NCI-H1105 treated with DMSO at 0.1 percent for 48 hours (cell line): ENCODE measurements at places on chromosomes 12 and 14.

DNA sequence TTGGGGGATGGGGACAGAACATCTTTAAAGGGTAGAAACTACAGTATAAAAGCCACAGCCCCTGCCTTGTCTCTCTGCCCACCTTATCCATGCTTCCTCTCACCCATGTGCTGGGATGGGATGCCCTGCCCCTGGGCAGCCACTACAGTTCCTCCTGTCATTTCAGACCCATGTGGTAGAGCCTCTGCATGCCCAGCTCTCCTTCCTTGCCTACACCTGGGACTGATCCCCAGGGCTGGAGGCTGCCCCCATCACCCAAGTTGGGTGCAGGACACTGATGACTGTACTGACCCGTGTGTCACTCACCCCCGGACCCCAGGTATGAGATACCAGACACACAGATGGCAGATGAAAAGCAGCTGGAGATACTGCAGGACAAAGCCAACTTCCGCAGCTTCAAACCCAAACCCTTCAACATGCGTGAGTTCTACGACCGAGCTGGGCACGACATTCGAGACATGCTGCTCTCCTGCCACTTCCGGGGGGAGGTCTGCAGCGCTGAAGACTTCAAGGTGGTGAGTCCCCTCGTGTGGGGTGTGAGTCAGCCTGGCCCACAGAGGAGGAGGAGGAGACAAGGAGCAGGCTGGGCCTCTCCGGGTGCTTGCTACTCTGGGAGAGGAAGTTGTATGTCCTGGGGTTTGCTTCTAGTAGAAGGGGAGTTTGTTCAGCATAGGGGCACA lies 2.2 kb downstream of the ASIC1 start:
- no peak for DNase-seq

- no peak for DNase-seq
Measured at GRCh38 chr14:50037852-50038251, 78.5 kb downstream of the VCPKMT start.

GRCh38 chr14:90291699-90292098 lies 35.3 kb downstream of the PSMC1 start:
- DNase-seq = no peak

GRCh38 chr14:97080991-97081390 lies 283.8 kb downstream of the VRK1 start:
- DNase-seq = no peak

DNA sequence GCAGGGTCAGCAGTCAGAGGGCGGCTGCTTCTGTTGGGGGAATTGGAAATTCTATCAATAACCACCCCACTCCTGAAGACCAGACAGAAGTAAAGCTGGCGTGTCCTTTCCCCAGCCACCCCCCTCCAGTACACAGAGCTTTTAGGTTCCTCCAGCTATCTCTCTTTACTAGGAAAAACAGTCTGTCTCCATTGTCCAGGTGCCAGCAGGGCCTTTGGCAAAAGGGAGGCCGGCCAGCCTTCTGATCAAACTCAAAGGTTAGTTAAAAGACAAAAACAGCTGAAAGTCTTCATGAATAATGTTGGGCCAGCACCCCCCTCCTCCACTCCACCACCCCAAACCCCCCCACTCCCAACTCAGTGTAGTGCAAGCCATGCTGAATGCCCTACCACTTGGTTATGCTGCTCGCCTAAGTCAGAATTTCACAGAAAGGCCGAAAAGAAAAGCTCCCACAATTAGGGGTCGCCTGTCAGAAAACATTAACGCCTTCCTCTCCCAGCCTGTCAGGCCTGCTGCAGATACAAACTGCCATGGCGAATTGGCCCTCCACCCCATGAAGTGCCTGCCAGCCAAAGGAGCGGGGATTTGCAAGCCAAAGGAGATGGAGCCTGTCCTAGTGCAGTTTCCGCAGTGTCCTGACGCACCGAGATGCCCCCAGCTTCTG lies 8.9 kb downstream of the ASCL1 start:
- DNase-seq = no peak

DNA sequence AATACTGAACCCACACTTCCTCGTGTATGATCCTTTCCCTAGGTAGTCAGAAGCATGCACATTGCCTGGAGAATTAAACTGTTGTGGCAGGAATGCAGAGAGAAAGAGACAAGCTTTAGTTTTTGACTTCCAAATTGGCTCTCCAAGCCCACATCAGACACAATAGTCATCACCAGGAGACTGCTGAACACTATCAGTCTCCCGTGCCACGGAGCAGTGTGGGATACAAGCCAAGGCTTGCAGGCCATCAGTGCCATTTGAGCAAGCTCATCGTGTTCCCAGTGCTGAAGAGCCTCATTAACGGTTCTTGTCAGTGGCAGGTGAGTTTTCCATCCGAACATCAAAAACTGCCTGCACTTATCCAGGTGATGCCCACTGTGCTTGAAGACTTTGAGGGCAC lies 410.8 kb downstream of the NAV3 start:
- DNase-seq = peak; percentile 97

GRCh38 chr14:90573385-90574105 lies 176.7 kb downstream of the CALM1 start:
- DNase-seq = peak; percentile 24

- peak; percentile 77 for DNase-seq
Measured at GRCh38 chr12:84912198-84913128, at the start of gene SLC6A15. Gene SLC6A15, minus strand, starts transcription at chr12:84912799. Its CDS starts 20,679 bp downstream, at chr12:84892120.

GRCh38 chr14:64293976-64294671 lies at the start of gene ESR2:
Gene ESR2, minus strand, starts transcription at chr14:64294371. Its CDS starts 11,386 bp downstream, at chr14:64282985.
- DNase-seq = peak; percentile 71

- DNase-seq = no peak
Measured at GRCh38 chr14:51563560-51563959, 88.2 kb upstream of the FRMD6 start.

DNA sequence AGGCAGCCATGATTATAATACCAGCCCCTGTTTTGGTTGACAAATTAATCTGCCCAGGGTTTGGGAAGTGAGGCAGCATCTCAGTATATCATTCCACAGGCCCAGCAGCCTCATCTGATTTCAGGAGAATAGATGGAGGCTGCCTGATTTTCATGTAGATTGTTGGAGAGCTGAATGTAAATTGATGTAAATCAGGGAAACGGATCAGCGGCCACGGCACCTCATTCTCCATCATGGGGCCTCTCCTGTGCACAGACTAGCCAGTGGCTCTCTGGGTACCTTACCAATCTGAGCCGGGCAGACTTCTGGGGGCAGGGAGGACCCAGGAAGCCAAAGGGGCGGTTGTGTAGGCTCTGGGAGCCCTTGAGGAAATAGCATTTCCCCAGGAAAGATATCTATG lies 63.7 kb upstream of the GSC start:
- no peak for DNase-seq

DNA sequence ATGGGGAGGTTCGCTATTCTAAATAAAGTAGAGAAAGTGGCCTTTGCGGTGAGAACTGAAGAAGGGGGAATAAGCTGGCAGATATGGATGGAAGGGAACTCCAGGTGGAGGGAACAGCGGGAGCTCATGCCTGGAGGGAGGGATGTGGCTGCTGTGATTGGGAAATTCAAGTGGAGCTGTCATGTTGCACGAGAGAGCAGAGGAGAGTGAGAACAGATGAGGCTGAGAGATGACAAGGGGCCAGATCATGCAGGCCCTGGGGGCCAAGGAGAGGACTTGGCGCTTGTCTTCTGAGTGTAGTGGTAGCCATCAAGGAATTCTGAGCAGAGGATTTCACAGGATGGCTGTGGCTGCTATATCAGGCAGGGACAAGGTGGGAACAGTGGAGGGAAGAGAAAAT lies 35.0 kb downstream of the TGFB3 start:
- no peak for DNase-seq

DNA sequence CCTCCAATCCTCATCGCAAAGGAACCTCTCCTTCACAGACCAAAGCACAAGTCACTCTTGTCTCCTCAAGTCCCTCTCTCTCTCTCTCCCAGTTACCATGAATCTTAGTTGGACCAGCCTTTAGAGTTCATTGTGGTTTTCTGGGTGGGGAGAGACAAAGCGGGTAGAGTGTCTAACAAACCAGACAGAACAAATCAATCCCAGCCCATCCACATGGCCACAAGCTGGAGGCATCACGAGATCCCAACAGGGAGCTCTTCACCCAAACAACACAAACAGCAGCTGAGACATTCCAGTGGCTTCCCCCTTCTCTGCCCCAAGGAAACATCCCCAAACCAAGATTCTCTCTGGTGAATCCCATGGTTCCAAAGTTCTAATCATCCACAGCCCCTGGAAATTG lies 22.4 kb downstream of the ACTN1 start:
- DNase-seq = no peak

GRCh38 chr12:53696285-53696654 lies 20.4 kb upstream of the ATP5MC2 start:
- DNase-seq = peak; percentile 93

GRCh38 chr14:69895109-69895508 lies 15.9 kb downstream of the SMOC1 start:
- DNase-seq = no peak

- no peak for DNase-seq
Measured at GRCh38 chr12:80829767-80830166, 108.0 kb downstream of the LIN7A start.

GRCh38 chr12:50659260-50659659 lies 104.6 kb upstream of the ATF1 start:
- no peak for DNase-seq

DNA sequence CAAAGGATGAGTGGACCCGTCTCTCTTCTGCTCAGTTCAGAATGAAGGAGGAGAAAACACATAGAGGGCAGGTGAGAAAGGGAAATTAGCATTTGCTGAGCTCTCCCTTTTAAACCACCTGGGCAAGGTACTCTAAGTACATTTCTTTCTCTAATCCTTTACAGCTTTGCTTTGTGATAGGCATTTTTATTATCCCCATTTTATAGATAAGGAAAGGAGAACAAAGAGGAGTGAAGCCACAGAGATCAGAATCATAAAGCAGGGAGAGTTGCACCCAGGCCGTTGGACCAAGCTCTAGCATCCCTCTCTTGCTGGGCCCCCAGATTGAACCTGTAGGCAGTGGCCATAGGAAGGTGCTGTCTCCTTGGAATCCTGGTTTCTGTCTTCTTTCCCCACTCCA lies 47.0 kb downstream of the VCPKMT start:
- DNase-seq = no peak

DNA sequence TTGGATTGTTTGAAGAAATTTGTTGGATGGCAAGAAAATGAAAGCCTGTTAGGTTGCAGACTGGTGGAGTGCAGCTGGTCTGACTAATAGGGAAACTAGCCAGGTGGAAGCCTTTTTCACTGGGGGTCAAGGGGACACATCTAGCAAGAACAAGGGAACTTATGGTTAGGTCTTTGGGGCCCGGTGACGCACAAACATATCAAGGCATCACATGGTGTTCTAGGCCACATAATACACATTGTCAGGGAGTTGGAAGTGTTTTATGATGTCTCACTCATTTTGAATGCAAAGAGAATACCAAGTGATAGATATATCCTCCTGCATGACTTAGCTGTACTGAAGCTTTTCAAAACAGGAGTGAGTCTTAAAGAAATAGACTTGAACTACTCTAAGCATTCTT lies 351.2 kb downstream of the KCNH5 start:
- DNase-seq = no peak

- no peak for DNase-seq
Measured at GRCh38 chr12:612293-612692, 51.0 kb downstream of the NINJ2 start.

DNA sequence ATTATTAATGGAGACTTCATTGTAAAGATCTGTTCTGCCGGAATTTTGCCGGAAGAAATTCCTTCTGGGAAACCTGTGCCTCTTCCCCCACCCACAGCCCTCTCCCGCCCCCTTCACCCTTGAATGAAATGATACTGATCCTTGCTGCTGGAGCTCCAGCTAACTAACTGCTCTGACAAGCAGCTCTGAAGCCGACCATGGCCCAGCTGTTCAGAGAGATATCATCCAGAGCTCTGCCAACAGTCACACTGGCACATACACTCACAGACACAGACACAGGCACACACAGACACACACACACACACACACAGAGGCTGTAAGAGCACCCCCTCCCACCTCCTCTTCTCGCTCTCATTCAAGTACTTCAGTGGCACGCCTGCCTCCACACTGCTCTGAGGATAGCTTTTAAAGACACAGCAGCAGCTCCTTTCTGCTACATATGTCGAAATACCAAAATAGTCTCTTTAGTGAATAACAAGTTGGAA lies 88.6 kb downstream of the R3HDM2 start:
- no peak for DNase-seq

GRCh38 chr14:87494010-87494409 lies 499.0 kb downstream of the GALC start:
- DNase-seq = no peak

GRCh38 chr12:19643635-19644034 lies 204.3 kb downstream of the AEBP2 start:
- DNase-seq = peak; percentile 16

DNA sequence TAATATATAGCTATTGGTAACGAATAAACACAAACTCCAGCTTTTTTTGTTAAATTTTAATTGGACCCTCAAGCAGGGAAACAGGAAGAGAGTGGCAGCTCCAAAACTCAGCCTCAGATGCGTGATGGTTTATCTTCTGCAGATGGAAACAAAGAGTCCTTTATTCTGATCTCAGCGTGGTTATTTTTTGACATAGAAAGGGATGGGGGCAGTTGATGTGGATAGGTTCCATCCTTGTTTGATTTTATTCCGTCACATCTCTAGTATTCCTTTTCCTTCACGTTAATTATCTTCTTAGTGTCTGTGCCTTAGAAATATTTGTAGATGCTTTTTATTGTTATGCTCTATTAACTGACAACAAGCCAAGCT lies 447.6 kb upstream of the SEL1L start:
- DNase-seq = no peak

DNA sequence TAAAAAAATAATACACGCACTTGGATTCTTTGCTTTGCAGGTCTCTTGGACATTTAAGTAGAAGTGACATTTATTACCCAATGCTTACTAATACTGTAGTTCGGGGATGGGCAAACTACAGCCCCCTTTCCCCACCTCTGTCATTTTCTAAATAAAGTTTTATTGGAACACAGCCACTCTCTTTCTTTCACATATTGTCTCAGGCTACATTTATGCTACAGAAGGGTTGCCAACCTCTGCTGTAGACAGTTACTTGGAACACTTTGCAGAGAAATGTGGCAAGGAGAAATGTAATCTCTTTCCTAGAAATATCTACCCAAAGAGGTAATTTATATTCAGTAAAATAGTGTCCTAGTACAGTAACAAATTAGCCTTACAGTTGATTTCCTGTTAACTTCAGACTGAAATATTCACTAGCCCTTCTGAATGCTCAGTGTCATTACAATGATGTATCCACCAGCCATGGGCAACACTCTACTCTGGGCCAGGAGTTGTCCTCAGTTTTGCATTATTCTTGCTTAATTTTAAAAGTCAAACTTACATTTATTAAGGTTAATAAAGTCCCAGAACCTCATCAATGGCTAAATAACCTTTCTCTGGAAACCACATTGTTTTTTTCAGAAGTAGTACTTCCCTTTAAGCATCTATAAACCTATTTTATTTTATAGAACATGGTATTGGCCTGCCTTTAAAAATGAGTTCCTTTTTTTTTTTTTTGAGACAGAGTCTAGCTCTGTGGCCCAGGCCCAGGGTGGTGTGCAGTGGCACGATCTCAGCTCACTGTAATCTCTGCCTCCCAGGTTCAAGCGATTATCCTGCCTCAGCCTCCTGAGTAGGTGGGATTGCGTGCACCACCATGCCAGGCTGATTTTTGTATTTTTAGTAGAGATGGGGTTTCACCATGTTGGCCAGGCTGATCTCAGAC lies 269.6 kb upstream of the AMIGO2 start:
- DNase-seq = no peak

GRCh38 chr14:76687611-76688382 lies 73.5 kb upstream of the VASH1 start:
- DNase-seq = no peak
